Activated naive CD4-positive, alpha-beta T cell treated with Interleukin-2 at 50 U/mL for 16 hours (primary cell): ENCODE measurements at places on chromosomes 6 and 20.
A peak's percentile ranks its signal among the peaks of the same experiment; 100 is the strongest.

DNA sequence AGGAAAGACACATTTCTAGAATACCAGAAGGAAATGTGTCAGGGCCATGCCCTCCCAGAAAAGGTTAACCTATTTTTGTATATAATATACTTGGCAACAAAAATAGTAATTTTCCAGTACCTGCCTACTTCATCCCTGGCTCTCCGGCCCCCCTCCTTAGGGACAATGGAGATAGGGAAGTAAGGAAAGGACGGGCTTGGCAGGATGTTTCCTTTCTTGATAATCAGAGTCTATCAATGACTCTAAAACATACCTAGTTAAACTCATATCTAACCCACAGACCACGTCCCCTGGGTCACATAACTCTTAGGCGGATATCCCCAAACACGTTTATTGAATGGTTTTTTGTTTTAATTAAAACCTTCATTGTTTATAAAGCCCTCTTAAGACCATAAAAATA lies 11.8 kb downstream of the UQCC2 start:
- DNase-seq: no peak

DNA sequence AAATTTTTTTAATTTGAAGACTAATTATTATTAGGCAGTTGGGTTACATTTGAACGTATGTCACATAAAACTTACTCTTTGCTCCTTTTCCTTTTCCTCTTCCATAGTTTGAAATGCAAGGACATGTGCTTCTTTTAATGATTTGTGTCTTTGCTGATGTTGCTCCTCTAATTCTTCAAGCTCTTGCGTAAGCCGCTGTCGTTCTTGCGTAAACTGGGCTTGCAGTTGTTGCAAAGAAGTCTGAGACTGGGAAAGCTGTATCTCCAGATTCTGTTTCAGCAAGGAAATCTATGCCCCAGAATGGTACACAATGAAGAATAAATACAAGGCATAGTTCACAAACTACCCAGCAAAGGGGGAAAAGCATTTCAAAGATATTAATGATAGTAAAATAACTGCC lies 45.1 kb upstream of the MCM9 start:
- no peak for DNase-seq

DNA sequence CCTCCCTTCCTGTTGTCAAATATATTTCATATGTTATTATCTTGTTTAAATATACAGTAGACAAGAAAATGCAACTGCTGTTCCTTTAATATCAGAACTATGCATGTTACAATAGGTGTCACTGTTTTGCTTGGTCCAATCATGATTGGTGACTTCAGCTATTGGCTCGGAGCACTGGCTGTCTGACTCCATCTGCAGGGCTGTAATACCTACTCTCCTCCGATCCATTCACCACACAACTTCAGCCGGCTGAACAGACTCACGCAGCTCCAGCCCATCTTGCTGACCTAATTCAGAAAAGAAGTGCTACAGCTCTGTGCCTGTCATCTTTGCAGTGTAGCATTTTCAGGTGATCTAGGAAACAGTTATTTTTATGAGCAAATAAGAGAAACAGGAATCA lies at the start of gene BTBD3:
BTBD3 (plus strand) TSS at position 231 of the 400 bp plus-strand sequence. CDS start 383 bp downstream, outside the sequence.
- no peak for DNase-seq

DNA sequence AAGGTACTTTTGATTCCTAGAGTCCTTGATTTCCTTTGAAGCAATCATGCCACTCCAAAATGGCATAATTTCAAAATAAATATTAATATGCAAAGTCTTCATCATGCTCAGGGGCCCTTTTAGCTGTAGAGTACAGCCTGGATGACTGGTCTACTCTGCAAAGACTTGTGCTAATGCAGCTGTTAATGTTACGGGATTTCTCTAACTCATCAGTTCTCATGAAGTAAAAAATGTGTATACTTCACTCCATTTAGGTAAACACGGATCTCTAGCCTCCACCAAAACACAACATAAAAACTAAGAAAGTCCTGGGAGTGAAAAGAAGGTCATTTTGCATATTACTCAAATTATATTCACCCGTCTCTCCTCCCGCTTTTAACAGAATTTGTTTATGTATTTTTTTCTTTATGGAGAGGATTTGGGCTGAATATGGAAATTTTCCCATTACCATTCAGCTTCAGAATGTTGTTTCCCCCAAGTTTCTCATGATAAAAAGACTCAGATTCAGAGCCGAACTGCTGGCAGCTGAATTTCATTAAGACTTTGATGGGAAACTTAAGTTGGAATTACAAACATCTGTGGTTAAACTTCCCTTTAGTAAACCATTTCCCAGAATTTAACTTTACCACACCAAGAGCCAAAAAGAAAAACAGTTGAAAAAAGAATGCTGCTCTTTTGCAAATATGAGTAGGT lies 8.7 kb downstream of the LAMA4 start:
- no peak for DNase-seq

DNA sequence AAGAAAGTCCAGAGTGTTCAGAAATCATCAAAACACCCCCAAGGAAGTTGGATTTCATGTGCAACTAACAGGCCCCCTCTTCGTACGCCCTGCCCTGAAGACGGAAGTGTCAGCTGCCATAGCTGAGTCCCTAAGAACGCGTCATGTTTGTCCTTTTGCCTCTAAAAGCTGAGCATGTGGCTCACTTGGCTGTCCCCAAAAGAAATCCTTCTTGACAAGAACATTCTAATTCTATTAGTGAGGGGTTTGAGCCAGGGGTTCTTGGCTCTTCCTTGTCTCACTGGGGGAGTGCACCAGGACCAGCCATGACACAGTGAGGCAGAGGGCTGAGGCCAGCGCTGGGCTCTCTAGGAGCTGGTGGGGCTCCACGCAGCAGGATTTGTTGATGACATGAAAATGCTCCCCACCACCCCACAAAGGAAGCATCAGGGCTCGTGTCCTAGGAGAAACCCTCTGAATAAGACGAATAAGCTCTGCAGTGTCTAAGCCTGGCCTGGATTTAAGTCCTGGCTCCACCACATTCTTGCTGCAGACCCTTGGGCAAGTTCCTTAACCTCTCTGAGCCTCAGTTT lies 20.0 kb upstream of the SPO11 start:
- DNase-seq: no peak

- DNase-seq: no peak
Measured at GRCh38 chr6:134980846-134981245, 30.9 kb upstream of the ALDH8A1 start.

DNA sequence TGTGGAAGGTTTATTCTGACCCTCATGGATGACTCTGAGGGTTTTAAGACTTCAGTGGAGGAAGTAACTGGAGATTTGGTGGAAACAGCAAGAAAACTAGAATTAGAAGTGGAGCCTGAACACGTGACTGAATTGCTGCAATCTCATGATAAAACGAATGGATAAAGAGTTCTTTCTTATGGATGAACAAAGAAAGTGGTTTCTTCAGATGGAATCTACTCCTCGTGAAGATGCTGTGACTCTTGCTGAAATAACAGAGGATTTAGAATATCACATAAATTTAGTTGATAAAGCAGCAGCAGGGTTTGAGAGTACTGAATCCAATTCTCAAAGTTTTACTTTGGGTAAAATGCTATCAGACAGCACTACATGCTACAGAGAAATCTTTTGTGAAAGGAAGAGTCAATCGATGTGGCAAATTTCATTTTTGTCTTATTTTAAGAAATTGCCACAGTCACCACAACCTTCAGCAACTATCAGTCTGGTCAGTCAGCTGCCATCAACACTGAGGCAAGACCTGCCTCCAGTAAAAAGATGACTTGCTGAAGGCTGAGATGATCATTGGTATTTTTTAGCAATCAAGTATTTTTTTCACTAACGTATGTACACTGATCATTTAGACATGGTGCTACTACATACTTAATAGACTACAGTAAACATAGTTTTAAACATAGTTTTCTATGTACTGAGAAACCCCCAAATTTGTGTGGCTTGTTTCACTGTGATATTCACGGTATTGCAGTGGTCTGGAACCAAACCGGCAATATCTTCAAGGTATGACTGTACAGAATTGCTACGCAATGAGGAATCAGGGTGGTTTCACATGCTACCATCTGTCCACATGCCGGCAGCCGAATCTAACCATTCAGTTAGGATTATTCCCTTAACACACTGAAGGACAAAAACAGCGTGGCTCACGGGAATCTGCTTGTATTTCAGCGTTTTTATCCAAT lies 149.0 kb downstream of the MYB start:
- no peak for DNase-seq

GRCh38 chr6:135555550-135555949 lies 58.0 kb upstream of the AHI1 start:
- DNase-seq: no peak

DNA sequence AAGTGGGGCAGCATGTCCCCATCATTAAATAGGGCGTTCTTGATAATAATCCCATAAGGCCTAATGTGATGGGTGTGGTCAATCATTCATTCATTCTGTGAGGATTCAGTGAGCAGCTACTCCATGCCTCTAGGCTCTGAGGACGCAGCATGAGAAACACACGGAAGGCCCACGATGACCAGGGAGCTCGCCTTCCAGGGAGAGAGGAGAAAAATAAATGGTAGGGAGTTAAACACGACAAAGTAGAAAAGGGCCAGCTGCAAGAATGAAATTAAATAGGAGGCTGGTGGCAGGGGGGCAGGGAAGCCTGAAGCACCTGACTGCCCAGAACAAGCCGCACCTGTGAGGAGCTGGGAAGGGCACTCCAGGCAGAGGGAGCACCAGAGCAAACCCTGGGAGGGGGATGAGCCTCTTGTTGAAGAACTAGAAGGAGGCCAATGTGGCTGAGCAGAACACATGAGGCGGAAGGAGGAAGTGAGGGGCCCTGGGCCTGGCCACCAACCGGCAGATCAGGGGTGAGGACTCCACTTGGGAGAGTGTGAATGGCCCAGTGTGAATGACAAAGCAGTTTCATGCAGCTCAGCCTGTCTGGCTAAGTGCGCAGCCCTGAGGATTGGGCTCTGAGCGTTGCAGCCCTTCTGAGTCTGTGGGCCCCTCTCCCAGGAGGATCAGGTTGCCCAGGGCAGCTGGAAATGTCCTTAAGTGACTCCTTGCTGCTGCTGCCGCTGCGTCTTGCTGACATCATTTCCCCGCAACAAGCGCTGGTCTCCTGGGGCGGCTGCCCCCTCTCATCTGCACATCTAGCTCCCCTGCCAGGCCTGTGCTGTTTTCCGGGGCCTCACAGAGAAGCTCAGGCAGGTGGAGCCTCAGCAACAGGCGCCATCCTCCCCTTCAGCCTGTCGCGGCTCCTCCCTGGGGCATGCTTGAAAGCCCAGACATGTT lies 99.9 kb downstream of the CDH26 start:
- peak; percentile 30 for DNase-seq

DNA sequence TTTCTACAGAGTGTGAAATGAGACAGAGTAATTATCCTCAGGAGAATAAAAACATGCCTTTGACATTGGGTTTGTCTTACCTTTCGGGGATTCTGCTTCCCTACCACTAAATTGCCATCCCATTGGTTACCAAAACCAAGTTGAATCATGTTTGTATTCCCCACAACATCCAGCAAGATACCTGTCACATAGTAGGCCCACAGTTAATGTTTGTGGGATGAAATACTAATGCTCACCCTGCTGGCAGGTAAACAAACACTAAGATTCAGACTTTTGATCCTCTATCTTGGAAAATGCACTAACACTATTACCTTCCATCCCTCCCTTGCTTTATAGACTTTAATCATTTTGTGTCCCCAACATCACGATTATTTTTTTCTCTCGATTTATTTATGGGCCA lies 8.2 kb upstream of the STXBP5 start:
- no peak for DNase-seq

DNA sequence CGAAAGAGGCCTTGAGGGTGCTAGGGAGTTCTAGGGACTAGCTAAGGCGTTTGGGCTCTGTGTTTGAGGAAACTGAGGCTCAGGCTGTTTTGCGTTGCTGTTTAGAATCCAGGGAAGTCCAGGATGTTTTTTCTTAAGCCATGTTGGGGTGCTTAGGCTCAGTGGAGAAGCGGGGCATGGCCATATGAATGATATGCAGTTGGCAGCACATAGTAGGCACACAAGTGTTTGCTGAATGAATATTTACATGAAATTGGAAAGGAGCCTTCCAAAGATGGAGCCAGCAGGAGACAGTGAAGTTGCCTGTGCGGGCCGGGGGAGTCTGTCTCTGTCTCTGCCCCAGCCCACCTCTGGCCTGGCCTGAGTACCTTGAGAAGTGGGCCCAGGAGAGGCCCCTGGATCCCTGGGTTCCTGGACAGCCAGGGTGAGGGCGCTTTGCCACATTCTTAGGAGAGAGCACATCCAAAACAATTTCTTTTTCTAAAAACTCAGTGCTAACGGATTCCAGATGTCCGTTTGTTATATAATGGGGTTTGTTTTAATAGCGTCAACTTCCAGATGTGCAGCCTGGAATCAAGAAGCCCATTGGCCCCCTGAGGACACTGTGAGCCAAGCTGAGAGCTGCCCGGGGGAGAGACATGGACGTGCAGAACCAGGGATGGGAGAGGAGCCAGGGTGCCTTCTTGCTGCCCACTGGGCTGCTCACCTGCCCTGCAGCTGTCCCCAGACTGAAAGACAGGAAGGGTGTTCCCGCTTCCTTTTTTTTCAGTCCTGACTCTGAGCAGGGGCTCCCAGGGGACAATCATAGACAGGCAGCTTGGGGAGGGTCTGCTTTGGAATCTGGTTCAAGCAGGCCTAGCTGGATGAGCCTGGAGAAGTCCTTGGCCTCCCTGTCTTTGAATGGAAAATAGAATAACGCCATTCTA lies 20.1 kb upstream of the EMILIN3 start:
- no peak for DNase-seq

DNA sequence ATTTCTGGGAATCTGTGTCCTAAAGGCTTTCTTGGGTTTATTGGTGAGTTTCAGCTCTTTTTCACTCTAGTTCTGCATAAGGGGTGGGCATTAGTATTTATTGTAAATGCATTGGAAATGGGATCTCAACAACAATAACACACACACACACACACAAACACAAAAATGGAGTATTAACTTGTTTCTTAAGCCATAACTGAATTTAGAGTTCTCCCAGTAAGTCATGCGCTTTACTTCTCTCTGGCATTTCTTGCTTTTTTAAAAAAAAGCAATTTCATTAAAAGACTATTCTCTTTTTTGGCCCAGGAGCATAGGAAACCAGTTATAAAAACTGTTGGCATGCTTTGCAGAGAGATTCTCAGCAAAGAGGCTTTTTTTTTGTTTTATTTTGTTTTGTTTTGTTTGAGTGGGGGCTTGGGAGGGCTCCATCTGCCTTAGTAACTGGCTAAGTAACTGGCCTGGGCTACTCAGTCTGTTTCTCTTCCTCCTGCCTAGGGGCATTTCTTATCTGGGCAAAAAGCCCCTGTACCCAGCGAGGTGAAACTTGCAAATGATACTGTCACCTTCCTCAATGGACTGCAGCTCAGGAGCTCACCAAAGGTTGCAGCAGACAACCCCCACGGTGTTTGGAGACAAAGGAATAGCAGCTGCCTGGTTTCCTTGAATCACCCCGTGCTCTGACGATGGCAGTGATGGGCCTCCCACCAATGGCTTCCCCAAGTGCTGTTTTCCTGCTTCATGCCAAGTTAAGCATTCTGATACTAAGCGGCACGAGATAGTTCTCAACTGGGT lies 128.5 kb downstream of the BCAS1 start:
- no peak for DNase-seq

DNA sequence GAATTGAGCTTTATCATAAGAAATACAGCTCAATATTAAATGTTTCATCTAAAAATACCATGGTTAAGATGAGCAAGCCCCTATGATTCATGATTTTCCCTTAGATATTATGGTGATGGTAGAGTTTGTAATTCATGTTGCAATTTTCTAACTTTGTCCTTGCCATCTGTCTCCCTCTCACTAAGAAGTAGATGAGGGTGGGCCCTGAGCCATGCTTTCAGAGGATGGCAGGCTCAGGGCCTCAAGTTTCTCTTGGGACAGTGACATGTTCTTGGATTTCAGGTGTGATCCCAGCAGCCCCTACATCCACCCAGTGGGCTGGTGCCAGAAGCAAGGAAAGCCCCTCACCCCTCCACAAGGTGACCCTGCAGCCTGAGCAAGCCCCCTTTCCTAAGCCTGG lies 25.6 kb downstream of the L3MBTL1 start:
- no peak for DNase-seq
